Forelimb muscle (tissue), 1 donor: ENCODE measurements at places on chromosomes 1 and 21. TPM values are rescaled to one million over a fixed set of nuclear protein-coding genes. Genes with fewer than 3 reads are reported as not detected.

DNA sequence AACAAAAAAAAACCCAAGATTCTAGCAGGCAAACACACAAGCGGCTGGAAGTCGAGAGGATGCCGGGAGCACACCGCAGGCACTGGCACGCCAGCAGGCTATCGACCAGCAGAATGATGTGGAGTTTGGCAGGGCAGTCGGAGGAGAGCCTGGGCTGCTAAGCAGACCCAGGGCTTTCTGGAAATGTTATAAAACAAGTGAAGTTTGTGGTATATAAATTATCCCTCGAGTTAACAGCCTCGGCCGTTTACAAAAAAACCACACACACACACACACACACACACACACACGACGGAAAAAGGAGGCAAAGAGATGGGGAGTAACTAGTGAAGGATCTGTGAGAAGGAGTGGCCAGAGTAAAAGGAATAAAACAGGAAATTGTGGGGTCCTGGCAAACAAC lies 87.2 kb upstream of the IVNS1ABP start:
- no peak for DNase-seq

The AVPR1B gene
- polyA plus RNA-seq = 0.24 TPM

GRCh38 chr1:97352936-97353382 lies 567.9 kb downstream of the DPYD start:
- DNase-seq = no peak

The LAPTM5 gene
- polyA plus RNA-seq = 13.9 TPM

DNA sequence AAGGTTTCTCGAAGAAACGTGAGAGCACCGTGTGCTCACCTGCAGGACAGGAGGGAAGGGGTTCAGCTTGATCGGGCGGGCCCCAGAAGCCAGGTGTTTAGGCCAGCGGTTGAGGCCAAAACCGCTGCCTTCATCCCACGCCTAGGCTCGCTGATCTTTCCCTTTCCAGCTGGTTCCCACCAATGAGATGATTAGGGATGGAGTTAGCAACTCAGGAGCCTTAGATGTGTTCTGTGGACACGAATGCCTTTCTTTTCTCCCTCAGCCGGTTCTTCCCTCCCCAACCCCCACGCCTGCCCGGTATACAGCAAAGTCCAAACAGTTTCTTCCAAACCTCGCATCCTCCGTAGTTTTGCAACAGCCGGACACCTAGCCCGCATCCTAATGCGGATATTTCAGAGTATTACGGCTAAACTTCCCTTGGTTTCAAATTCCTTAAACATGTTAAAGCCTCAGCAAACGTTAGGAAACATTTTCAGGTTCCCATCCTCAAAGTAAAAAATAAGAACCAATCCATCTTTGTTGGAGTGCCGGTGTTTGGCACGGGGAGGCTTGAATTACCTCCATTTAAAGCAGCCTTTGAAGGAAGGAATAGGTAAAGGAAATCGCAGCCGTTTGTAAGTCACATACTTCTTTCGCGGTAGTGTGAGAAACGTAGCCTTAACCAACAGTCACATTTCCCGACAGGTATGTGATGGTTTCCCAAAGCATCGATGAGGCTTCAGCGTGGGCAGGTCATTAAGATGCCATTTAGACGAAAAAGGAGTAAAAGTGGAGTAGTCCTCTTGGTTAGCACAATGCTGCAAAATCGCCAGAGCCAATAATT lies 1.1 kb downstream of the LRRC8C start:
- DNase-seq = no peak

GRCh38 chr21:46570119-46570518 lies 34.8 kb downstream of the S100B start:
- DNase-seq = no peak

- DNase-seq = peak; percentile 58
Measured at GRCh38 chr1:240423246-240423924, 188.6 kb downstream of the GREM2 start.

GRCh38 chr1:38088366-38088765 lies 41.8 kb upstream of the POU3F1 start:
- no peak for DNase-seq

- DNase-seq = no peak
Measured at GRCh38 chr1:215273838-215274516, 191.4 kb downstream of the KCNK2 start.

DNA sequence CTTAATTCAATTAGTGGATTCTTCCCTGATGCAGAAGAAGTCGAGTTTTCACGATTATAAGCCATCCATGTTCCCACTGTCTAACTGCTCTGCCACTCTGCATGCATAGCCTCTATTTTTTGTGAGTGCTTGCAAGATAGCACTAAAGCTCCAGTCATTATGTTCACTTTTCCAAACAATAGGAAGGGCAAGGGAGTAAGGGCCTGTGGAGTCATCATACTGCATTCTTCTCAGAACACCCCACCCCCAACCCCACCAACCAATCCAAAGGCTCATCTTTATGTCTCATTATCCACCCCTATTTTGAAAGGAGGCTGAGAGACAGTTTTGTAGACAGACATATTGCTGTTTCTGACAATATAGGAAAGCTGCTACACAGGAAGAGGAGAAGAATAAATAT lies 471.7 kb upstream of the ADGRL2 start:
- no peak for DNase-seq

The FNDC5 gene
- polyA plus RNA-seq = 194 TPM

GRCh38 chr1:11487196-11487751 lies 8.3 kb downstream of the DISP3 start:
- no peak for DNase-seq

- DNase-seq = no peak
Measured at GRCh38 chr1:16960560-16961296, 19.7 kb downstream of the MFAP2 start.

The AMY2B gene
- 20.8 TPM for polyA plus RNA-seq

DNA sequence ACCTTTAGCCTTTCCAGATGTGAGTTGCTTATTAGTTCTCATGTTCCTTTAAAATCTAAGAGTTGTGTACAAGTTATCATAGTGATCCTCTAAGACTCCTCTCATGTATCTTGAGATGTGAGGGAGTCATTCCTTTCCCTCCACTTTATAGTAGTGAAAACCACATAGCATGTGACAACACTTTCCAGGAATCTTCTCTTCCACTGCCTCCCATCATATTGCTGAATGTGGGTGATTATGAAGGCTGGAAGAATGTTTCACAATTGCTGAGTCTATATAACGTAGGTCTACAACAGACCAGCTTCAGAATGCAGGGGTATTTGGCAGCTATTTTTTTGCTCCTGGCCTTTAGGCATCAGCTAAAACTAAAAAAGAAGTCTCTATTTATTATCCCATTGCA lies 44.7 kb upstream of the LRRC7 start:
- DNase-seq = no peak

- DNase-seq = no peak
Measured at GRCh38 chr1:219161371-219161770, 12.3 kb upstream of the LYPLAL1 start.

GRCh38 chr1:178341261-178341956 lies 155.4 kb downstream of the CLEC20A start:
- DNase-seq = no peak

DNA sequence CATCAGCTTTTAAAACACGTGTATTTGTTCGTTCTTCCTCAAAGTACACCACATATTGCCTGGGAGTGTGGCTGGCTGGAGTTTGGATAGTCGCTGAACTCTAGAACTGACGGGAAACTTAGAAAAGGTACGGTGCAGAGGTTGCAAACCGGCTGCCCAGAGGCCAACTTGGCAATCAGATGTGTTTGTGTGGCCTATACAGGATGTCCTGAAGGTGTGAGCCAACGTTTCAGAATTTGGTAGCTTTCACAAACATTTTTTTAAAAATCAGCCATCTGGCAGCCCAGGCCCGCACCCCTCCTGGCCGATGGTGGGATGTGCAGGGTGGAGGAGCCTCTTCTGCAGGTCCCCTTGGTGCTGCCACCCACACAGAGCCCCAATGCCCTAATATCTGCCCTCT lies 73.6 kb upstream of the SLC25A33 start:
- no peak for DNase-seq

DNA sequence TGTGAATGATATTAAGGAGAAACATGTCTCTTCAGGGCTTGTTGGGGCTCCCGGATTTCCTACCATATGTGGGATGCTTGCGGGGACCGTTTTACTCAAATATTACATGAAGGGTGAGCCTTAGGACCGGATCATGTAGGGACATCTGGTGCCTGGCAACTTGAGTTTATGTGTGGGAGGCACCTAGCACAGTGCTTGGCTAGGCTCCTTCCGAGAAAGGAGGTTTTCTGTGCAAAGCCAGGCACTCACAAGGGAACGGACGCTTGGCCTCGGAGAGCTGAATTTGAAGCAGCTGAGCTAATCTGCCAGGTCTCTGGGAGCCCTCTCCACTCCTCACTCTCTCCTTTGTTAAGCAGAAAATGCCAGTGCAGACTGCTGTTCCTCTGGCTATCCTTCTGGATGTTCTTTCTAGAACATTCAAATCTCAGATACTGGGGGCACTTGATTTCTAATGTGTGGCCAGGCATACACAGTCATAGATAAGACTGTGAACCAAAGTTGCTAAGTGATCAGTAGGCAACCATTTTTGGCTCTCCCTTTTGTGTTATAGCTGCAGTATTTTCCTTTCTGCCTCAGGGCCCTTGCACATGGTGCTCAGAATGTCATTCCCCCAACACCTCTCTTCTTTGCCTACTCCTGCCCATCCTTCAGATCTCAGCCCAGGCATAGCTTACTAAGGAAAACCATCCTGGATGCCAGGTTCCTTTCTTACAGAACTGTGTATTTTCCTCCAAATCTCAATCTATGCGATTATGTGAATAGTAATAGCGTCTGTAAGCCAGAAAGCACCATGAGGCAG lies 216.6 kb upstream of the CSF3R start:
- no peak for DNase-seq

GRCh38 chr1:29370067-29370466 lies 133.7 kb downstream of the PTPRU start:
- DNase-seq = no peak

GRCh38 chr1:89821322-89822108 lies 683 bp downstream of the LRRC8D start:
- DNase-seq = no peak

The ITLN2 gene
- not detected for polyA plus RNA-seq

DNA sequence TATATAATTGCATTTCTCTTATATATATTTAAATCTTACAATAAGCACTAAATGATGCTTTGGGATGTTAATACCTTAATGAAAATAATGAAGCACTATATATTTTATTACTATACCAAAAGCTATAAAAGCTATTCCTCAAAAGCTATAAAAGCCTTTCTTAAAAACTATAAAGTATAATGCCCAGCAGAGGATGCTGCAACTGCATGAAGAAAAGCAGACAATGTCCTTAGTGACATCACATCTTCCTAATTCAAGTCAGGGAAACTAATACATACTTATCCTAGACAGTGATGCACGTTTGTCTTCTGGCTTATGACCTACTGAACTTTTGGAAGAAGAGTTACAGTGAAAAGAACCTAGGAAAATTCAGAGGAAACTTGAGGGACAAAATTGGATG lies 13.6 kb upstream of the C1orf185 start:
- DNase-seq = no peak

The FCMR gene
- polyA plus RNA-seq = 1.2 TPM

- DNase-seq = no peak
Measured at GRCh38 chr1:39841429-39841828, 41.9 kb downstream of the TRIT1 start.

The AIRE gene
- polyA plus RNA-seq = not detected

The HES3 gene
- polyA plus RNA-seq = not detected

GRCh38 chr1:221444346-221444745 lies 297.5 kb downstream of the DUSP10 start:
- no peak for DNase-seq

DNA sequence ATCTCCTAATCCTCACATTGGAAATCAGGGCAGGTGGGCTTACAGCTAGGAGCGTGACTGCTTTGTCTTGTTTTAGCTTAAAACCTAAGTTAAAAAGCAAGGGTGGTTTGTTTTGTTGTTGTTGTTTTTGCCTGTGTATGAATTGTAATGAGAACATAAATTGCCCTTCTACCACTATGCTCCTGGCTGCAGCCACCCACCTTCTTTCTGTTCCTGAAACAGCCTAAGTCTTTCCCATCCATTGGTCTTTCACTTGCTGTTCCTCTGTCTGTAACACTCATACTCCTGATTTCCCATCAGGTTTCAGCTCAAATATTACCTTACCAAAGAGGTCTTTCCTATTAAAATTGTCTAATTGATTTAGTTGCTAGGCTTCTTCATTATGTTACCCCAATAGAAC lies 604 bp upstream of the TMEM79 start:
- no peak for DNase-seq

The MYBPH gene
- 278 TPM for polyA plus RNA-seq

The KCNE2 gene
- polyA plus RNA-seq = 0.47 TPM

- no peak for DNase-seq
Measured at GRCh38 chr1:41665962-41666917, 181.8 kb upstream of the EDN2 start.

DNA sequence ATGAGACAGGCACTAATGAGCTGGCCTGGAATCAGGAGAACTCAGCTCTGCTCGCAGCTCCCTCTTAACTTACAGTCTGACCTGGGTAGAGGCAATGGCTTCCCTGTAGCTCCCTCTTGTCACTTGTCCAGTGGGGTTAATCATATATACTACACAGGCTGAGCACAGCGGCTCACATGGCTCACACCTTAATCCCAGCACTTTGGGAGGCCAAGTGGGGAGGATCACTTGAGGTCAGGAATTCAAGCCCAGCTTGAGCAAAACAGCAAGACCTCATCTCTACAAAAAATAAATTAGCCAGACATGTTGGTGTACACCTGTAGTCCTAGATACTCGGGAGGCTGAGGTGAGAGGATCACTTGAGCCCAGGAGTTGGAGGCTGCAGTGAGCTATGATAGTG lies 4.2 kb downstream of the S100A6 start:
- no peak for DNase-seq

GRCh38 chr1:222096476-222096772 lies 354.5 kb upstream of the DUSP10 start:
- DNase-seq = no peak

DNA sequence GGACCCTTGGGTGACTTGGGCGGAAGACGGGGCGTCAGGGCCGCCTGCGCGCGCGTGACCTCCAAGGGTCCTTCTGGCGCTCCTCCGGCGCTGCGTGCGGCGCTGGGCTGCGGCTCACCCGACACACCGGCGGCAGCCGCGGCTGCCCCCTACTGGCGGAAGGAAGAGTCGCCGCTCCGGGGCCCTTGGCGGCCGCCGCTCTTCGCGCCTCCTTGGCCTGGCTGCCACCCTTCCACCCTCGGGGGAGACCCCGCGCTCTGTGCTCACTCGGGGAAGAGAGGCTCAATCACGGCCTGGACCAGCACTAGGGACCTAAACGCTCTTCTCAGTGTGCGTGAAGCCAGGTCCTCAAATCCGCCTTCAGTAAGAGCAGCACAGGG lies 89.7 kb downstream of the DMRTA2 start:
- DNase-seq = no peak

DNA sequence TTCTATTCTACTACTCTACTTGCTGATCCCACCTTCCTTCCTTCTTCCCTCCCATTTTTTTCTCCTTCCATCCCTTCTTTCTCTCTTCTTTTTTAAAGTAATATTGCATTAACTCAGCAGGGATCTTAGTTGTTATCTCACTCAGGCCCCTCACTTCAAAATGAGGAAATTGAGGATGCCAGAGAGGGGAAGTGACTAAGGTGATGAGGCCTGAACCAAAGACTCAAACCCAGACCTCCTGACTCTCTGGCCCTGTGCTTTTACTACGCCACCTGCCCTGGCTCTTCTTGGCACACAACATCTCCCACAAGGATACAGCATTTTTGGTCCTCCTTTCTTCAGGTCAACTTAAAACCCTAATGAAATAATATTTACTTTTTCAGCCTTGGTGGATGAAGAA lies 151.7 kb upstream of the ZNF648 start:
- no peak for DNase-seq

- DNase-seq = no peak
Measured at GRCh38 chr1:58818075-58818474, 34.2 kb upstream of the JUN start.

The WDR64 gene
- polyA plus RNA-seq = 0.37 TPM

- peak; percentile 65 for DNase-seq
Measured at GRCh38 chr1:196651637-196652215, at the start of gene CFH. Gene CFH, plus strand, starts transcription at chr1:196652043. Its CDS starts 75 bp downstream, at chr1:196652118.
